ENCODE measurements at places on chromosomes 11 and 22.

DNA sequence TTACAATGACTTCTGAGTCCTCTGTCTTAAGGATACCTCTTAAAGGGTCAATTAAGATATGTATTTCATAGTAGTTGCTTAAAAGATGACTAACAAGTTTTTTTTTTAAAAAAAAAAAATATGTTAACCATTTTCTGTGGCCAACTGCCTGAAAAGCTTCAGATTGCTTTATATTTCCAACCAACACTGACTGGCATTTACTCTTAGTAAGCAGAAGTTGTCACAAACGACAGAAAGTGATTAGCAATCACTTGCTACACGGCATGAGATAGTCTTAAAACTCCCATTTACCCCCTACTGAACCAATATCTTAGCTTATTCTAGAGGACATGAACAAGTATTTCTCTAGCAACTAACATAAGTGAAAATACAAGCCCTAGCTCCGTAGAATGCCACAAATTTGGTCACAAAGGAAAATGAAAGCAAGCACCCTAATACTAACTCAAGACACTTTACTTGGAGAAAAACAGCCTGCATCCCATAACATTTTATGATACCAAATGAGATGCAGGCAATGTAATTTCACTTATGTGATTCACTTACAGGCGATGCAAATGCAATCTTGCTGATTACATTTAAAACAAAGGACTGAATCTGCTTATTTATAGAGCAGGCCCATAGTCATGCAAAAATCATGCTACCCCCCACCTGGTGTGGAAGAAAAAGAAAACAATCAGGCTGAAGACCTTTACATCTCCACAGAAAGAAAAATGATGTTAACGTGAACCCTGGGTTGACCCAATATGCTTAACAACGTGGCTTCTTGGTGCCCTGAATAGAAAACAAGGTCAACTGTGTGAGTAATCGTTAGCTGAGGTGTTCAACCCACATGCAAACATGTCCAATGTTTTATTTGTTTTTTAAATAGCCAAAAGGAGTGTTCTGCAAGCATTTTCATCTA is 25.7 kb downstream of the MPPED2 start:
- no peak for DNase-seq

DNA sequence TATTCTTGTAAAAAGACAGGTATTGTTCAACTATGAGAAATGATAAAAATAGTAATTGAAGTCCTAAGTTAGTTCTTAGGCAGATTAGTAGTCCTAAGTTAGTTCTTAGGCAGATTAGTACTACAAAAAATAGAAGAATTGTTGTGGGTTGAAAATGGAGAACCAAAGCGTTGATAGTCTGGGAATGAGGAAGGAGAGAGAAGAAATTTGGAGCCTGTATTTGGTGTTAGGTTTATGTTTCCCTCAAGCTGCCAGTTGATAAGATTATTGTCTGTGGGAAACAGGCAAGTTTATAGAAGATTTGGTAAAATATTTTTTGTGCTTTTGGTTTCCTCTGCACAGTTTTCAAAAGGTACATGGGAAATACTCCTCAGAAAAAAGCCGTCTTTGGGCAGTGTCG is 3.6 kb downstream of the BCO2 start:
- DNase-seq: no peak

GRCh38 chr11:95585069-95585751 is 204.4 kb downstream of the FAM76B start:
- DNase-seq: peak; percentile 53

GRCh38 chr11:111531687-111532364 is 8.7 kb upstream of the LAYN start:
- peak; percentile 47 for DNase-seq

All from HS-27A (cell line).